Right atrium auricular region (tissue), 2 donors: ENCODE measurements at places on chromosomes 6 and 20. TPM values are rescaled to one million over a fixed set of nuclear protein-coding genes. Genes with fewer than 3 reads are reported as not detected.
A peak's percentile ranks its signal among the peaks of the same experiment; 100 is the strongest.

- DNase-seq: no peak
Measured at GRCh38 chr20:58700121-58700821, 7.7 kb downstream of the NPEPL1 start.

DNA sequence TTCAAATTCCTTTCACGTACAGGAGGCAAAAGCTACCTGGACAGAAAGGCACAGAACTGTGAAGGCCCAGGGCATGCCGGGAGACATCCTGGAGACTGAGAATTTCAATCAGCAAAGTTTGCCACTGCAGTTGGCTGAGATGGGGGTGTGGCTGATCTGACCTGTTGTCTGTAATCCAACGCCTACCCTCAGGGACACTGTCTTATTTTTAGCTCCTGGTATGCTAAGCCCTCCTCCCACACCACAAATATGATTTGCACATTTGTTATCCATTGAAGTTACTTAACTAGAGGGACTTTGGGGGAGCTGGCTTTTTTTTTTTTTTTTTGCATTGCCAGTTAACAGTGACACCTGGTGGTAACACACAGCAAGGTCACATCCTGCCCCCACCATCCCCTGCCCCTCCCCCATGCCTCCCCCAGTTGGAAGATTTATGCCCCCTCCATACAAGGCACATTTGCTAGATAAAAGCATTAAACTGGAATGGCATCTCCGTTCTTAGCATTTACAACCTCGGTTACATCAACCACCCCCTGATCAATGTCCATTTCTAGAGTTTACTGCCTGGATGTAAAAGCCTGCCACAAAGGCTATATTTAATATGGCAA is 40.4 kb downstream of the TTI1 start:
- no peak for DNase-seq

DNA sequence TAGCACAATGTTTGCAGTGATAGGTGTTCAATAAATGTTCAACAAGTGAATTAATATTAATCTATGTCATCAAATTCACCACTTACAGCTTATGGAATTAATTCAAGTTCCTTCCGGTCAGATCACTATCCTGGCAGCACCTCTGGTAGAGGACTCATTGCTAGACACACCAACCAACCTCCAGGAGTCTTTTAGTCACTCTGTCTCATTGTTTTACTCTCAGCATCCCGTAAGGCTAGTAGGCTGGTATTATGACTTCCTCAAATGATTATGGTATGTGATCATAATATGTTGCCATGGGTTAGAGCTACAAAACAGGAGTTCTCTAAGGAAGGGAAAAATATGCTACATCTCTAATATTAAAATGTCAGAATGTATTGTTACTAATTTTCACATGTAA is 21.7 kb upstream of the MMS22L start:
- DNase-seq: no peak

- DNase-seq: no peak
Measured at GRCh38 chr6:84003654-84004053, 29.9 kb upstream of the MRAP2 start.

DNA sequence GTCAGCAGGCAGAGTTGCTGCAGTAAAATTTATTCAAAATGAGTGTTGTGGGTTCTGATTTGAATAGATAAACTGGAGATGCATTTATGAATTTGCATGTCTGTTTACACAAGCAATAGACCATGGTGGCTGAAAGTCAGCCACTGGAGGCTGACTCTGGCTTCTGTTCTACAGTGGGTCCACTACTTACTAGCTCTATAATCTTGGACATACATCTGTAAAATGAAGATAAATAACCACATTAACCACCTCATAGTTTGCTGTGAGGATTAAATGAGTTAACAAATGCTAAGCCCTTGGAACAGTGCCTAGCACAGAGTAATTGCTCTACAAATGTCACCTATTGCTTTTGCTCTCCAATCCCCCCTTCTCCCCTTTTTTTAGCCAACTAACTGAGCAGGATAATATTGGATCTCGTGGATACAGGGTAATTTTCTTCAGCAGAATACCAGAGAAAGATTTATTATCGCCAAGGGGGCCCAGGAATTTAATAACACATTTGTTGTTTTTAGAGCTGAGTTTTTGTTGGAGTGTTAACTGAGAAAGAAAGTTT is 1.4 kb upstream of the PM20D2 start:
- DNase-seq: no peak

GRCh38 chr20:35947489-35947888 is 6.8 kb downstream of the SCAND1 start:
- DNase-seq: no peak

UBD gene
- not detected for total RNA-seq

GRCh38 chr20:46027245-46027853 is 1.7 kb upstream of the SLC12A5 start:
- DNase-seq: no peak

- peak; percentile 68 for DNase-seq
Measured at GRCh38 chr20:33933469-33933909, 60.2 kb upstream of the RALY start.

KIF13A gene
- 68.3 TPM for total RNA-seq

- no peak for DNase-seq
Measured at GRCh38 chr6:43714311-43715055, 26.9 kb upstream of the MRPS18A start.

MACROD2 gene
- total RNA-seq: 0.94 TPM

SPDEF gene
- total RNA-seq: 0.31 TPM

VIP gene
- total RNA-seq: 1.2 TPM

DNA sequence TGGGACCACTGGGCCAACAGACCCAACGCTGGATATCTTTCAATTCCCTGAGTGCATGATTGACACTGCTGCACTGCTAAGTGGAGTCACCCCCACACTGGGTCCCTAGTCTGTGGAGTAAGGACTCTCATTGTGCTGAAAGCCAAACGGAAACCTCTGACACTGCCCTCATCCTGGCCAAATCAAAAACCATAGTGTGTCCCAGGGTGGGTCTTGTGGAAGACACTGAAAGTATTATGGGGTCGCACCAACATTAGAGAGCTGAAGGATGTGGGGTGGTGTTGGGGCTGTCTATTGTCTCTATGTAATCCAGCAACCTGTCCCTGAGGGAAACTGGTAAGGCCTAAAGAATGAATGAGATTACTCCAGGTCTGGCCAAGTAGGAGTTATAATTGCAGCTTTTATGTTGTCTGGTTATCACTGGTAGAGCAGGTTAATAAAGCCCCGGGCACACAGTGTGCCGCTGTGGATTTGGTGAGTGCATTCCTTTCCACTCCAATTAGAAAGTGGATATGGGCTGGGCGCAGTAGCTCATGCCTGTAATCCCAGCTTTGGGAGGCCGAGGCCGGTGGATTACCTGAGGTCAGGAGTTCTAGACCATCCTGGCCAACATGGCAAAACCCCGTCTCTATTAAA is 57.9 kb downstream of the HLA-A start:
- no peak for DNase-seq

ABHD16B gene
- total RNA-seq: not detected

GRCh38 chr6:41724228-41724580 is 11.2 kb downstream of the TFEB start:
- DNase-seq: no peak

LBP gene
- total RNA-seq: not detected

- DNase-seq: no peak
Measured at GRCh38 chr6:159695984-159696383, 2.9 kb upstream of the SOD2 start.

DNA sequence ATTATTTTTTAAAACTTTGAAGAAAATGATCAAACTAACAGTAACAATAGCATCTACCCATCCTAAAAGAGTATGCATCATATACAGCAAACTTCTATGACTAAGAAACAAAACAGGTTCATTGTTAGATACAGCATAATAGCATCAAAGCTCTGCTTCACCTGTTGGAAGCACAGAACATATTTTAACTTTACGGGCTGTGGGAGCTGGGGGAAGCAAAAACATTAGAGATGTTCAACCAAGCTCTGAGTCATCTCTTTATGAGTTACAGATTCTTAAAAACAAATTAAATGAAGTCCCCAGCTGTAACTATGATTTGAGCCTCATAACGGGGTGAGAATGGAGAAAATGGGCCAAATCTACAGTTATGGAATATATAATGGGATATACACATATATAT is 63.4 kb downstream of the SYNE1 start:
- no peak for DNase-seq

DCDC2 gene
- not detected for total RNA-seq

RAET1E gene
- total RNA-seq: 4.3 TPM

SMIM13 gene
- total RNA-seq: 11.3 TPM

- no peak for DNase-seq
Measured at GRCh38 chr6:15518878-15519277, 143.9 kb downstream of the DTNBP1 start.

RBCK1 gene
- 48.8 TPM for total RNA-seq

GRCh38 chr6:164121527-164121926 is 707.0 kb downstream of the QKI start:
- DNase-seq: no peak

DNA sequence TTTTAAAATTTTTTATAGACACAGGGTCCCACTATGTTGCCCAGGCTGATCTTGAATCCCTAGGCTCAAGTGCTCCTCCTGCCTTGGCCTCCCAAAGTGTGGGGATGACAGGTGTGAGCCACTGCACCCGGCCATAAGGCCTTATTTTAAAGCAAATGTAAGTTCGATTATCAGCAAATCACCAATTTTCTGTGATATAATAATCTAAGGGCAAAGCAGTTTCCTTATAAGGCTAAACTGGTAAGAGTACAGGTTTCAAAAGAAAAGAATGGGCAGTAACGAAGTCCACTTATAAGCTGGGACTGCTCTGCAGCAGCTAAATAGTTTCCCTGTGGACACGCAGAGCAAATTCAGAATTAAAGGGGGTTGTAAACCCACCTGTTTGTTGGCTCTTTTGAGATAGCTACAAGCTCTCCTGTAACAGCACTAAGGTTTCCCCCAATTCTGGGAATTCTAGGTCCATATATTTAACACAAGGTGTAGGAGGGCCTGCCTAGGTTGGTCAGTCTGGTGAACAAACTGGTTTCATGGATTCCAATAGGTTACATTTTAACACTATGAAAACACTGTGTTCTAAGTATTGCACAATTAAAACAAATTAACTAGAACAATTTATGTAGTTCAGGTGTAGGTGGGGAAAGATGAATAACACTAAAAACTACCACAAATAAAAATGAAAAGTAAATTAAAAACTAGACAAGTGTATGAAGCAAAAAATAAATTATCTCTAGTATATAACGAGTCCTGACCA is 26.3 kb downstream of the LHFPL5 start:
- DNase-seq: no peak

SYNDIG1 gene
- 38.1 TPM for total RNA-seq

SLC26A8 gene
- not detected for total RNA-seq

RHAG gene
- 2.0 TPM for total RNA-seq

RREB1 gene
- total RNA-seq: 30.3 TPM

SIRPB1 gene
- total RNA-seq: 5.7 TPM

DNA sequence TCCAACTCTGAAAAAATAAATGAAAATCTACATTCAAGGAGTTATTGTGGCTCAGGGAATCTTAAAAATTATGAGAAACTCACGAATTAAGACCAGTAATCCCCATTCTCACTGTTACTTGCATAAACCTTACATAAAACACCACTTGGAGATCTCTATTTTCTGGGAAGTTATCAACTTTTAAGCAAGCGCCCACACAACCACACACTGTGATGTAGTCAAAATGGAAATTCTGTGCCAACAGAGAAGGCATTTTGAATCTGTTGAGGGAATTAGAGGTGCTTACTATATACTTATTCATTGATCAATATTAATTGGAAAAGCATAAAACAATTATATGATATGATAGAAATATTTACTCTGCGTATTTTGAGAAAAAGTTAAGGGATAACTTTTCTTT is 58.7 kb downstream of the HAO1 start:
- no peak for DNase-seq

GRCh38 chr6:1039191-1039590 is 272.7 kb upstream of the FOXQ1 start:
- DNase-seq: peak; percentile 42

IER3 gene
- 144 TPM for total RNA-seq

DNA sequence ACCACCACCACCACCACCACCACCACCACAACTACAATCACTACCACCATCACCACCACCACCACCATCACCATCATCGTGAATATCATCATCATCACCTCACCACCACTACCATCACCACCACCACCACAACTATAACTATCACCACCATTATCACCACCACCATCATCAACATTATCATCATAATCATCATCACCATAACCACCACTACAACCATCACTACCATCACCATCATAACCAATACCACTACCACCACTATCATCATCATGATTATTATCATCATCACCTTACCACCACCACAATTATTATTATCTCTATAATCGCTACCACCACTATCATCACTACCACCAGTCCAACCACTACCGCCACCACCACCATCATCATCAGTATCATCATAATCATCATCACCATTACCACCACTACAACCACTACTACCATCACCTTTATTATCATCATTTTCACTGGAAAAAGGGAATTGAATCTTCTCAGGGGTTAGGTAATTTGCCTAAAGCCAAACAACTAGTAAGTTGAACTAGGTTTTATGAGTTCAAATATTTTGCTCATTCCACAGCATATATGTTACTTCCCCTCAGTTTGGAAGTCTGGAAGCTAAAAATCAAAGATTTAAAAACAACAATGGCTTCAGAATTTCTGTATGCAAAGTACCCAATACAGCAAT is 8.3 kb downstream of the RIPOR2 start:
- DNase-seq: no peak

GRCh38 chr6:67888886-67889681 is 746.0 kb upstream of the ADGRB3 start:
- no peak for DNase-seq

ZSCAN23 gene
- 0.59 TPM for total RNA-seq

ECT2L gene
- 3.5 TPM for total RNA-seq

- DNase-seq: no peak
Measured at GRCh38 chr6:84329077-84329476, 101.6 kb upstream of the CEP162 start.

GRCh38 chr6:80214436-80215022 is 108.1 kb downstream of the BCKDHB start:
- DNase-seq: no peak

GRCh38 chr6:41914869-41915530 is 5.9 kb downstream of the MED20 start:
- no peak for DNase-seq

DNA sequence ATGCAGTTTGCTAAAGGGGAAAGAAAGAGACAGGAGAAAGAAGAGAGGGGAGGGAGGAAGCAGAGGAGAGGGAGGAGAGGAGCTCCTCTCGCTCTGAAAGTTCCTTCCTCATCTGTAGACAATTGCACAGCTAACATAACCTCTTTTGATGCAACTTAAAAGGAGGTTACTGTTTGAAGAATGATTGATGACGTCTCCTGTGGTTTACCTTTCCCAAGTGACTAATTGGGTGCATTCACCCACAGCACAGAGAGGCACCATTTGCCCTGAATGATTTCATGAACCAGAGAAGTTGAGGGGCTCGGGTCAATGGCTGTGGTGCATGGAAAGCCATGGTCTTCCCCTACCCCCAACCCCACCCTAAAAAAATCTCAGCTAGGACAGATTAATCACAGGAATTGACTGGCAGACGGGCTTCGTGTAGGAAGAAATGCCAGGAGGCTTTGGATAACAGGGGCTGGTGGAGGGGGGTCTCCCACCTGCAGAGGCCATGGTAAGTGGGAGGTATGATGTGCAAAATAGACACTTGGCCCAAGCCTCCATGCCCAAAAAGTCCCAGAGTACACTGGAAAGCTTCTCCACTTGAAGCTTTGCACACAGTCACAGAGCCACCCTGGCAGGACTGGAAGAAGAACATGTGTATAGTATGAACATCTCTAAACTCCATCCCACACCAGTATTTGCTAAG is 213.7 kb downstream of the ANKRD60 start:
- DNase-seq: no peak
